ENCODE measurements at places on chromosomes 4 and X. TPM values are rescaled to one million over a fixed set of nuclear protein-coding genes. Genes with fewer than 3 reads are reported as not detected.
A peak's percentile ranks its signal among the peaks of the same experiment; 100 is the strongest.

Gene TDO2
- not detected for polyA plus RNA-seq

Gene PDCL2
- polyA plus RNA-seq: not detected

GRCh38 chr4:52876069-52876468, 14.0 kb downstream of the RASL11B start:
- DNase-seq: no peak

DNA sequence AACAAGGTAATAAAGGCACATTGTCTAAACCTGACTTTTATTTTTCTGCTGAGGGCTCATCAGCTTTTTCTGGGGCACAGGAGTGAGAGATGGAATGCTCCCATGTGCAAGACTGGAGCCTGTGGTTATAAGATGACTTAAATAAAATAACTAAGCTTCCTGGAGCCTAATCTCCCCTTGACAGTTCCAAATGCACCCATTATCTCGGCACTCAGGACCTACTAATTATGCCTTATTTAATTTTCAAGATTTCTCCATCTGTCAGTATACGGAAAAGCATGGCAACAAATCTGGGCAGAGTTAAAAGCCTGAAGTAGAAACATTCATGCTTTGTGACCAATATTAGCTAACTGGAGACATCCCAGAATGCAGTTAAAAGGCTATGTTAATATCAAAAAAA, 416.7 kb upstream of the TEX13C start:
- no peak for DNase-seq

DNA sequence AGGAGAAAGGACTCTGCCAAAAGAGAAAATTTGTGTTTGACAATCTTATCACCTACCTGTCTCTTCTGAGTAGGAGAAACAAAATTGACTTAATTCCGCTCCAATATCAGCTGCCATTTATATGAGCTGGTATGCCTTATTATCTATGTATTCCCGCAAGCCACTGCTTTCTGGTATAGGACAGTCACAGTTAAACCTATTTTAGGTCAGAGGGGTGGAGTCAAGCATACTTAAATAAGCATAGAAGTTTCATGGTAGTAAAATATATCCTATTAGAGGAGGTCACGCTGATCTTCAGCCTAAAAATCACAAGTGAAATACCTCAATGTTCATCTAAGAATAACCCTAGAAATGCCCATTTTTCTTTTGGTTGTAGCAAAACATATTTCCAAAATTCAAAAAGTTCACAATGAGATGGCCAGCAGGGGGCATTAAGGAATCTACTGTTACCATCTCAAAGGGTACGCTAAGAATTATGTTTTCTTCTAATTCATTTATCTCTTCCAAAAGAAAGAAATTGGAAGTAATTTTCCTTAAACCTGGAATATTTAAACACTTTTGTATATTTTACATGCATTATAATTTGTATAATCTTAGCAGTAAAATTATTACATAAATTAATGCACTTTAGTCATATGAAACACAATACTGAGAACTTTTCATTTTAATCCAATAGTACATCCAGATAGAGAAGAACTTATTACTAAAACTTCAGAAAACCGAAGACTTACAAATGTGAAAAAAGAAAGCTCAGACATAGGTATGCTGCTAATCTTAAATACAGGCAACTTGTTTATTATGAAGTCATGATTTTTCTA, 10.5 kb downstream of the PPAT start:
- peak; percentile 45 for DNase-seq

DNA sequence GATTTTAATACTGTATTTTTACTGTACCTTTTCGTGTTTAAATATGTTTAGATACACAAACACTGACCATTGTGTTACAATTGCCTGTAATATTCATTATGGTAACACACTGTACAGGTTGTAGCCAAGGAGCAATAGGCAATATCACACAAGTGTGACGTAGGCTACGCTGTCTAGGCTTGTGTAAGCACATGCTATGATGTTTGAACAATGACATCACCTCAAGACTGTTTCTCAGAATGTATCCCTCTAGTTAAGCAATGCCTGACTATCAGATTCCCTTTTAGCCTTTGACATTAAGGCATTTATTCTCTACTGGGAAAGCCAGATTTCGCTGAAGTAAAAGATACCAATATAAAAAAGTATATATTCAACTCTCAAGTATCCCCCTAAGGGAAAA, 66.2 kb downstream of the VCX3A start:
- no peak for DNase-seq

GRCh38 chr4:9996319-9997110, 24.8 kb downstream of the SLC2A9 start:
- DNase-seq: no peak

DNA sequence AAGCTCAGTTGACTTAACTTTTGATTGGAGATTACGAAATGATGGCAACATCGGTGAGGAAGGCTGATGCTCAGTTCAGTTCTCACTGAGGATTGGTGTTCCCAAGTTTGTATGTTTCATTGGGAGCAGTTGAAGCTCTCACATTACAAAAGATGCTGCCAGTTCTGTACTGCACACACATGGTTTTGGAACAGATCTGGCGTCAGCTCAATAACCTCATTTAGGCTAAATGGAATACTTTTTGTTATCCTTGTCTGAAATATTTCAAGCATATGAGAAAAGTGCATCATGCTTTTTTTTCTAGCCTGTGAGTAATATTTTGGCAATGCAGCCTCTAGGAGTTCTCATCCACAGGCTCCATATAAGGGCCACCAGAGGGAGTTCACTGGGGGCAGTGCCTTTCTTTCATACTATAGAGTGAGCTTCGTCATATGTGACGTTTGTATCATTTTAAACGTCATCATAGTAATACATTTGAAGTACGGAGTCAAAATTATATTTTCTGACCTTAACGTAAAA, 4.1 kb downstream of the ENPEP start:
- DNase-seq: no peak

DNA sequence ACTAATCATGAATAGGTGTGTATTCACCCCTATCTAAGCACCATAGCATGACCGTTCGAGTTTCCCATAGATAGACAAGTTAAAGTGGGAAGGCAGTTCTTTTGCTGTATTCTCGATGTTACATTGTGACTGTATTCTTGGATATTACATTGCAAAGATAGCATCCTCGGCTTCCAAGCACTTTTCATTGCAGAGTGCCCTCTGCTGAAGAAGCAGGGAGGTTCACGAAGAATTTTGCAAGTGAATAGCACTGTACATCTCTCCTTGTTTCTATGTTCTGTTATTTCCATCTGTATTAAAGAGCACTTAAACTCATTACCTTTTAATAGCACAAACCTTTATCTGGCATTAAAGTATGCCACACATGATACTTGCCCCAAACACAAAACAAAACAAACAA, 426.7 kb upstream of the ARX start:
- no peak for DNase-seq

Gene AFF2
- polyA plus RNA-seq: 0.03 TPM

GRCh38 chr4:143302536-143302935, 34.1 kb upstream of the GAB1 start:
- no peak for DNase-seq

DNA sequence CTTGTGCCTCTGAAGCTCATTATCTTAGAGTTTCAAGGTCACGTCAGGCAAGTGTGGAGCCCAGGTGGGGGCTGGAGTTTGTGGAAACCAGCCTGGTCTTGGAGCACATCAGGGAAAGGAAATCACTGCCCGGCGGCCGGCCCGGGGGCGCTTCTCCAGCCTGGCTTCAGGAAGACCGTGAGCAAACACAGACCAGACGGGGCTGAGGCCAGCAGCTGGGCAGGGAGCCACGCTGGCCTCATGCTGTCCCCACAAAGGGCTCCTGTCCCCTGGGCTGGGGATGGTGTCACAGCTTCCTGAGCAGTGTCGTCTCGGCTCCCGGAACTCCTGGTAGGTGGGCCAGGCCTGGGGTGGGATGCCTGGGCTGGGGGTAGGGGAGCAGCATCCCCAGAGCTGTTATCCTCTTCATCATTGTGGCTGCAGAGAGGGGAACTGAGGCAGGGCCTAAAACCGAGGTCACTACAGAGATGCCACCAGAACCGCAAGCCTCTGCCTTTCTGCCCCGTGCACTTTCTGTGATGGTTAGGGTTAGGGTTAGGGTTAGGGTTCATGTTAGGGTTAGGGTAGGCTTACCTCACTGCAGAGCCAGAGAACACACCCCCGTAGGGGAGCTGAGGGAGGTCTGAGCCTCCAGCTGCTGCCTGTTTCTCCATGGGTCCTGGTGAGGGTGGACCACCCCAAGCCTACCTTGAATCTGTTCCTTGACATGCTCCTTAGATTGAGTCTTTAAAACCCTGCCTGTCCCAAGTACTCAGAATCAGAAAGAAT, 77.5 kb downstream of the HTRA3 start:
- DNase-seq: no peak

Gene LNX1
- polyA plus RNA-seq: 0.78 TPM

DNA sequence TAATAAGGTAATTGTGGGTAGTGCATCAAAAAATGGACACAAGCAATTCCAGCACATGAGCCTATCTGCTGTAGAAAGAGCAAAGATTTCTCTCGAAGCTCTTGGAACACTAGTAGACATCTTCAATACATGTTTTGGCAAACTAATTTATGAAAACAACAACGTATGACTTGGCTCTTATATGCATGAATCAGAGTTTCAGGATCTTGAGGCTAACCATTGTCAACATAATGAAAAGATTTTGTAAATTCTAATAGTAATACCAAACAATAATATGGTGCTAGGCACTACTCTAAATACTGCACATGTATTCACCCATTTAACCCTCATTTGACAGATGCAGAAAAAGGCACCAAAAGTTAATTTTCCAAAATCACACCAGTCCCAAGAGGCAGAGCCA, 25.1 kb upstream of the ANKRD50 start:
- DNase-seq: no peak

Gene CT45A8
- polyA plus RNA-seq: not detected

DNA sequence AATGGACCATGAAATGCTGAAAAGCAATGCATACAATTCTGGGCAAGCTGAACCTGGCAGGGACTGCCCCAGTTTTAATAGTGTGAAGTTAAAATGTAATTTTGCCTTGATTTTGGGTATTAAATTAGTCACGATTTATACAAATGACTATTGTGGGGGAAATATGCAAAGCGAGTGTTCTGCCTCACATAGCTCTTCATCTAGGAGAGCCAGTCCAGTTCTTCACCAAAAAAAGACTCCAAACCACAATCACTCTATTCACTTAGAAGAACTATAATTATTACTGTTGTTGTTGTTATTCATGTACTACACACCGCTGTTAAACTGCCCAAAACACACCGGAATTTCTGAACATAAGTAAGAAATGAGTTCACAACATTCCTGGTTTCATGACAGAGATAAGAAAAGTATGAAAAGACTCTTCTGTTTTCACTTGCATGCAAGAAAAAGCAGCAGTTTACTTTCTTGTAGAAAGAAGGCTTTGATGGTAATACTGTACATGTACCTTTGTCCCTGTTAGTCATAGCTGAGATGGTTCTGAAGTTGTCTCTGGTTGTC, 101.9 kb downstream of the QRFPR start:
- no peak for DNase-seq

GRCh38 chr4:80196259-80196921, 913 bp upstream of the PRDM8 start:
- DNase-seq: no peak

GRCh38 chrX:44401151-44401550, 57.7 kb upstream of the EFHC2 start:
- DNase-seq: no peak

GRCh38 chr4:120277391-120277790, 210.7 kb upstream of the MAD2L1 start:
- DNase-seq: no peak

GRCh38 chr4:2691952-2692435, 64.1 kb downstream of the TNIP2 start:
- DNase-seq: no peak

GRCh38 chrX:116436358-116436816, at the start of gene SLC6A14:
Gene SLC6A14, plus strand, starts transcription at chrX:116436606. Its CDS starts 104 bp downstream, at chrX:116436710.
- DNase-seq: no peak

DNA sequence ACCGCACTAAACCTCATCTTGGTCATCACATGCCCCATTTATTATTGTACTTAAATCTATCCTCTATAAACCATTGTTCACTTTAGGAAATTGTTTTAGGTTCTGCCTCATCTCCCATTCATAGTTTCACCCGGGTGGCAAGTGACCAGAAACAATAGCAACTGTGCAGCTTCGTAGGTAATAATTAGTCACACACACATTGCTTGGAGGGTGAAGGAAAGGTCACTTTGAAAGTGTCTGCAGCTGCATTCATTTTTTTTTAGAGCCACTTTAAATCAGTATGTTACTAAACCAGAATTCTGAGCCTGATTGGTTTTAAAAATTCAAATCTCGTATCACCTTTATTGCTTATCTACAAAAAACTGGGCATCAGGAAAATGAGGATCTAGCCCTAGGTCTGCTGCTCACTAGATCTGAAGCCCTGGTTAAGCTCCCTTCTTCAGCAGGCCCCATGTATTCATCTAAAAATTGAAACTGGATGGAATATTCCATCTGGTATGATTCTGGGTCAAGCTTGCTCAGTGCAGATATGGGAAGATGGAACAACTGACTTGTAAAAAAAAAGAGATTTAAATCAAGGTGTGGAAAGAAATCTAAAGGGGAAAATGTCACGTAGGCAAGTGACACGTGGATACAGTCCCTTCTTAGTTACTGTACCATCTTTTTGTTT, 62.4 kb downstream of the LIMCH1 start:
- no peak for DNase-seq

DNA sequence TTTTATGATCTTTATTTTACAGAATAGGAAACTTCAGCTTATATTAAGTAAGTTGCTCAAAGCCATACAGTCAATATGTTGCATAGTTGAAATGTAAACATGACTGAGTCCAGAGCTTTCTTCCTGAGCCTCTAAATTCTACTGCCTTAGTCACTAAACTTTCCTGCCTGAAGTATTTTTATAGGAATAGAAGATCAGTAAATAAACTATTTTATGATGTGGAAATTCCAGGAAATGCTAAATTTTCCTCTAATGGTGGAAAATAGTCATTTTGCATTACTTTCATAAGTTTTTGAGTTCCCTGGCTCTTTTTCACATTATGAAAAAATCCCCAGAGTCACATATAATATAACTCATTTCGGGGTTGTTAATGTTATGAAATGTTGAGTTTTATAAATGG, 182.8 kb downstream of the BANK1 start:
- no peak for DNase-seq

DNA sequence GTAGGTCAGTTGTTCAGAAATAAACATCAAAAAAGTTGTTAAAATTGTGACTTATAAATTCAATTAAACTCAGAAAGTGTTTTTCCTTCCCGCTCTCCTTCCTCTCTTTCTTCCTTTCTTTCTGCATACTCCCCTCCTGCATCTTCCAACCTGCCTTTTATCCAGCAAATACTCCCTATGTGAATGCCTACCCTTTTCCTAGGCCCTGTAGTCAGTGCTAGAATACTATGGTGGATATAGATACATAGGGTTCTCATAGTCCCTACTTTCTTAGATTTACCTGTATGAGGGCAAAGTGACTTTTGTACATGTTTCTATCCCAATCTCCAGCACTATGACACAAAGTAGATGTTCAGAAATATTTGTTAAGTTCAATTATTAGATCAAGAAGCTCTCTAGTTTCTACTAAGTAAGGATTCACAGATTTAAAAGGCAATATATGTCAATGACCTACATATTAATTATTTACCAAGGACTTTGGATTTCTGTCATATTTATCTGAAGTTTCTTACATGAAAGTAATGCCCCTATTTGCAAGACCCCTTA, 732 bp downstream of the SULT1E1 start:
- DNase-seq: no peak
